ENCODE measurements at places on chromosomes 4 and X.

GRCh38 chr4:158172261-158173258 is at the start of gene GASK1B:
TSS of gene GASK1B (minus strand) at chr4:158173025. CDS start at chr4:158171375, 1,650 bp downstream.
- DNase-seq = peak; percentile 59

DNA sequence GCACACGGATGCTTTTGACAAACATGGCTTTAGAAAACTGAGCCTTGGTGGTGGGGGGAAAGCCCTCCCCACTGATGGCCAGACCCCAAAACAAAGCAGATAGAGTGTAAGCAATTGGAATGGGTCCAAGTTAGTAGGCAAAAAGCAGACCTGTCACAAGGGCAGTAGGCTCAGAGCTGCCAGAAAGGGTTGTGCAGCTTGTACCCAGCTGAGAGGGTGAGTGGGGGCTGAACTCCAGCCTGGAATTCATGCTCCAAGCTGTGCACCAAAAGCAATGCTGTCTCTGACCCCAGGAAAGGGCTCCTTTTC is 101.1 kb upstream of the TEX13D start:
- DNase-seq = no peak

DNA sequence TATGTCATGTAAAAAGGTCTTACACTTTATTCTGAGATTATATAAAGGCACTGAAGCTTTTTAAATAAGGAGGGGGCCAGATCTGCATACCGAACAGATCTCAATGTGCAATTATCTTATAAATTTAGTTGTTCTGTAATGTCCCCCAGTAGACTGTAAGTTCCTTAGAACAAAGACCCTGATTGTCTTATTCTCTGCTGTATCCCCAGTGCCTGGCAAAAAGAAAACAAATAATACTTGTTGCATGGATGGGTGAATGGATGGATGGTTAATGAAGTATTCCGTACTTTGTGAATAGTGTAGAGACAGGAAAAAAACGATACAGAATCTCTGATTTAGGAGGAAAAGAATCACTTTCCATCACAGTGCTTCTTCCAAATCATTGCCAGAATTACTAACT is 141.5 kb downstream of the CHM start:
- no peak for DNase-seq

DNA sequence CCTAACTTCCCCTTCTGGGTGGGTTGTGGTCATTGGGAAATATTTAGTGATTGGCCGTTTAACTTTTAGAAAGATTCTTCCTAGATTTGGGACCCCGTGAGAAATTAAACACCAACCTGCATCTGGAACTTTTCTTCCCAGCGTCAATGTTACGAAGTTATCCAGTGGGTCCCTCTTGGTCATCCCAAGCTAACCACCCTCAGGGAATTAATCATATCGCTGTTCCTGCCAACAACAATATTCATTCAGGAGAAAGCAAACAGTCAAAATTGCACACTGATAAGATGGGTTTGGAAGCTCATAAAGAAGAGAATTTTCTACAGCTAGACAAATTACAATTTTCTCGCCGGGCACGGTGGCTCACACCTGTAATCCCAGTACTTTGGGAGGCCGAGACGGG is 121.2 kb upstream of the STX18 start:
- peak; percentile 83 for DNase-seq

DNA sequence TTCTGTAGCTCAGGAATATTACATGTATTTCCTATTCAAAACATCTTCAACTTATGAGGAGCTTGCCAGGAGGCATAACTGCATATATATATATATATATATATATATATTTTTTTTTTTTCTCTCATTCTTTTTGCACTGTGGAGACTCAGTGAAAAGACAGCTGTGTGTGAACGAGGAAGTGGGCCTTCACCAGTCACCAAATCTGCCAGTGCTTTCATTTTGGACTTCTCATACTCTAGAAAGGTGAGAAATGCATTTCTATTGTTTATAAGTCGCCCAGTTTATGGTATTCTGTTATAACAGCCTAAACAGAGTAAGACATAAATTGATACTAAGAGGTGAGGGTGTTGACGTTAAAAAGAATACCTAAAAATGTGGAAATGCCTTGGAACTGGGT is 710.6 kb downstream of the TRAM1L1 start:
- DNase-seq = no peak

- DNase-seq = no peak
These were observed 211.1 kb upstream of the ZIC3 start for GRCh38 chrX:137354851-137355250.

- DNase-seq = peak; percentile 30
These were observed 13.2 kb downstream of the HS3ST1 start for GRCh38 chr4:11415409-11416070.

DNA sequence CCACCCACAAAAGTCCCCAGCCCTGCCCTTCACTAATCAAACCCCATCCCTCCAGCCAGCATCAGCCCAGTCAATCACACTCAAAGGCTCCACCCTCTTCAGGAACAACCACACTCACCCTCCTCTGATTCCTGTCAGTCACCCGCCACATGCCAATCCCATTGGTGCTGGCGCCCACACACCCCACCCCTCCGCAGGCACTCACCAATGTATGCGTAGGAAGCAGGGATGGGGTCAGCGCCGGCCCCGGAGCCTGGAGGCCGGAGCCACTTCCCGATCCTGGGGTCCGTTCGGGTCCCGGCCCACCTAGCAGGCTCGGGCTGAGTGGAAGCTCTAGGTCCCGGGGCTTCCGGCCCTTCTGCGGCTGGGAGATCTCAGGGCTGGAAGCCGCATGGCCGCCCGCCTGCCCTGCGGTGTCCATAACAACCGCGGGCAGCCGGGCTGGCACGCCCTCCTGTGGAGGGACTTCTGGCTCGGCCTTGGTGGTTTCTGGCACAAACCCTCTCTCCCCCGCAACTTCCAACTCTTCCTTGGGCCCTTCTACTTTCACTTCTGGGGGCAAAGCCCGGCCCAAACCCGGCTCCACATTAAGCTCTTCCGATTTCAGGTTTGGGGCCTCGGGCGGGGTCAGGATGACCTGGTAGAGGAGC is 7.9 kb upstream of the CFP start:
- DNase-seq = no peak

- no peak for DNase-seq
These were observed 52.8 kb downstream of the P2RY10 start for GRCh38 chrX:78997870-78998558.

GRCh38 chr4:123480706-123481418 is 84.3 kb downstream of the SPRY1 start:
- DNase-seq = peak; percentile 53

DNA sequence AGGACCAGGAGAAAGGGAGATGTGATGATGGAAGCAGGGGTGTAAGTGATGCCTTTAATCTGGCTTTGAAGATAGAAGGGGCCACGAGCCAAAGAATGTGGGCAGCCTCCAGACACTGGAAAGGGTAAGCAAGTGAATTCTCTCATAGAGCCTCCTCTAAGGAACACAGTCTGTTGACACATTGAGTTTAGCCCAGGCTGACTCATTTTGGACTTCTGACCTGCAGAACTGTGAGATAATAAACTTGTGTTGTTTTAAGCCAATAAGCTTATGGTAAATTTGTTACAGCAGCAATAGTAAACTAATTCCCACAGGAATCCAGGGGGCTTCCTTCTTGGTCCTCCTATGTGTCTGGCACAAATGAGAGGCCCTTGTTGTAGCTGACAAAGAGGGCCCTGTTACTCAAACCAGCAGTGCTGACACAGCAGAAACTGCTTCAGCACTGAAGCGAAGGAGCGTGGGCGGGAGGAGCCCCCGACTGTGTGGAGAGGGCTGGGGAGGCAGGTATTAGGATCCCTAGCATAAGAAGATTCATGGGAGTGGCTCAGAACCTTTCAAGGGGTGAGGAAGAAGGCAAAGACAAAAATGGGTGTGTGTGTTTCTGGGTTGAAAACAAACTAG is 268.7 kb downstream of the NR3C2 start:
- DNase-seq = peak; percentile 12

DNA sequence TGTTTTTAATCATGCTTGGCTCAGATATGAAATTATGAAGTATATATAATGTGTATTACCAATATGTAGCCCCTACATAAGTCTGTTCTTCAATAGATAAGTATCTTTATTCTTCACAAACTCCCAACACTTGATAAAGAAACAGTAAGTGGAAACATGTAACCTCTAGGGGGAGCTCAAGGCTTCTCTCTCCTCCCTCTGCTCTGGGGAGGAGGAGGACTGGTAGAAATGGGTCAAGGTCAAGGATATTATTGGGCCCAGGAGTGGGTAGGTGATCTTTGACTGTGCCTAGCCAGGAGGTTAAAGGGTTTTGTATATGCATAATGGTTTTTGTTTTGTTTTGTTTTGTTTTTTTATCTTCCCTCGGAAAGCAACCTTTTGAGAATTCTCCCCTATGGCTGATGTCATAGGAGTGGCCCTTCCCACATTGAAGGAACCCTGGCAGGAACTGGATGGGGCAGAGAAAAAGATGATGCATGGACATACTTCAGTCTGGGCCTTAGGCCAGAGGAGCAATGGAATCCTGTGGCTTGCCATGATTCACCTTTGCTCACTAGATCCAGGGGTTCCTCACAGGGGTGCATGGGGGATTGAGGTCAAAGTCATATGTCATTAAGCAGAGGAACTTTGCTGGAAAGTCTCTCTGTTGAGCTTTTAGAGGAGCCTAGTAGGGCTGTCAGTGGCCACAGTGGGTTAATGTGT is 460.3 kb downstream of the MID1IP1 start:
- DNase-seq = peak; percentile 88

- DNase-seq = no peak
These were observed 73.2 kb upstream of the BCOR start for GRCh38 chrX:40170830-40171512.

GRCh38 chr4:101774807-101775206 is 15.7 kb upstream of the BANK1 start:
- DNase-seq = peak; percentile 67

- DNase-seq = peak; percentile 78
These were observed at the start of gene PJA1 for GRCh38 chrX:69165087-69165651. TSS of gene PJA1 (minus strand) at chrX:69165453. CDS start at chrX:69163073, 2,380 bp downstream.

DNA sequence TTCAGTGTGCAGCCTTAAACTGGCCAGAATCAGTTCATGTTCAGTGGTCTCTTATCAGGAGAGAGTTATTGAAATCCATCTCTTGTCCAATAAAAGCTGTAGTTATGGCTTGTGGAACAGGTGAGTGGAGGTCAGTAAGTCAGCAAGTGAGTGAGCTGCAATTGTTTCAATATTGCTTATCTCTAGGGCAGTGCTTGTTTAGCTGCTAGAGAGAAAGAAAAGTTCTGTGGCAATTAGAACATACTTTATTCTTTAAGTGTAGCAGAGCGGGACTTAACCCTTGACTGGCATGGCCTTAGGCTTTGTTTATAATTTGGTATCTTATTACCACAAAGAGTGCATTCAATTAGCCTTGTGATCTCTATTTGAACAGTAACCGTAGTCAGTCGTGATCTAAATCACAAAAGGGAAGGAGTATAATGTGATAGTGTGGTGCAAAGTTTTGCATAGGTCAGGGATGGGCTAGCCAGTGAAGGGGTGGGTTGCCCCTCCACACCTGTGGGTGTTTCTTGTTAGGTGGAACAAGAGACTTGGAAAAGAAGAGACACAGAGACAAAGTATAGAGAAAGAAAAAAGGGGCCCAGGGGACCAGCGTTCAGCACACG is 6.9 kb upstream of the ETDC start:
- no peak for DNase-seq

DNA sequence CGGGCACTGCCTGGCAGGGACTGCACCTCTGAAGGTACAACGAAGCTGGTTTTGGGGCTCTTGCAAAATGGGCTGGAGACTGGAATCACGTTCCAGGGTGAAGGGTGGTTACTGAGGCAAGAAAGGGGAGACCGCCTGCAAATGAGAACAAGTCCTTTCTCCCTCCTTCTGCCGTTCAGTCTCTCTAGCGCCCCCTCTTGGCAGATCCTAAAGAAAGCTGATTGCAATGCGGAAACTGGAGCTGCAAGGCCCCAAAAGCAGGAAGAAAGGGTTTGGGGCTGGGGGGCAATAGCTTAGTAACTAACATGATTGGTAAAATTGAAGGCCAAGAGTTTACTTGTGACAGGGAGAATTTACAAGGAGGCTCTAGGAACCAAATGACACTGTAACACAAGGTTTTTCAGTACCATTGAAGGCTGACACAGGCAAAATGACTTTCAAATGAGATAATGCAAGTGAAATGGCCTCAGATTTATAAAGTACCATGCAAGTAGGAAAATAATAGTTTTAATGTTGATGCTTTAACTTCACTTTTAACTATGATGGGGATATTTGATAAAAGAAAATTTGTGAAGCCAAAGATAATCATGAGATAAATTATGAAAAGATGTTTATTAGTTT is 222.7 kb upstream of the HAND2 start:
- DNase-seq = peak; percentile 7

Measured in fibroblast of skin of back (primary cell).